NCI-H2081 (cell line): ENCODE measurements at places on chromosomes 4 and X.
A peak's percentile ranks its signal among the peaks of the same experiment; 100 is the strongest.

- DNase-seq = no peak
Measured at GRCh38 chrX:40267334-40268187, 169.8 kb upstream of the BCOR start.

- DNase-seq = no peak
Measured at GRCh38 chr4:63708661-63709060, 700.6 kb downstream of the TECRL start.

DNA sequence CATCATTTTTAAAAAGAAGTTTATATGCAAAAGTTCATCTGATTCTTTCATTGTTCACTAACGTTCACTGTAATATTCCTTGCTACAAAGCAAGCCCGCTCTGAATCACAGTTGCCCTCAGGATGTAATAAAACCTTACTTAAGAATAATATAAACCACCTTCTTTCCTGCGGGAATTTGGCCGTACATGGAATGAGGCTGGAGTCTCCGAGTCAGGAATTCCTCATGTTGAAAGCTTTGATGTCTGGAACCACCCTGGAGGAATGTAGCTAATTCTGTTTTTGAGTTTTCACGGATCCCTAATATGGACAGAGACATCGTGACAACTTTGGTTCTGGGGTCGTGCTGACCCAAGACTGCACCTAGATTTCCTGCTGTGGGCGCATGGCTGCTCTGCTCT, 58.5 kb downstream of the CRLF2 start:
- DNase-seq = no peak

- no peak for DNase-seq
Measured at GRCh38 chrX:45784590-45784989, 583.9 kb upstream of the DIPK2B start.

- no peak for DNase-seq
Measured at GRCh38 chr4:146245246-146245645, 30.9 kb downstream of the REELD1 start.

- DNase-seq = peak; percentile 35
Measured at GRCh38 chr4:155666344-155667221, at the start of gene GUCY1A1. Gene GUCY1A1, plus strand, starts transcription at chr4:155666848. Its CDS starts 30,020 bp downstream, at chr4:155696868.

- DNase-seq = no peak
Measured at GRCh38 chr4:10079256-10079655, 37.3 kb downstream of the WDR1 start.

- DNase-seq = no peak
Measured at GRCh38 chr4:3345384-3345783, 52.6 kb downstream of the RGS12 start.

DNA sequence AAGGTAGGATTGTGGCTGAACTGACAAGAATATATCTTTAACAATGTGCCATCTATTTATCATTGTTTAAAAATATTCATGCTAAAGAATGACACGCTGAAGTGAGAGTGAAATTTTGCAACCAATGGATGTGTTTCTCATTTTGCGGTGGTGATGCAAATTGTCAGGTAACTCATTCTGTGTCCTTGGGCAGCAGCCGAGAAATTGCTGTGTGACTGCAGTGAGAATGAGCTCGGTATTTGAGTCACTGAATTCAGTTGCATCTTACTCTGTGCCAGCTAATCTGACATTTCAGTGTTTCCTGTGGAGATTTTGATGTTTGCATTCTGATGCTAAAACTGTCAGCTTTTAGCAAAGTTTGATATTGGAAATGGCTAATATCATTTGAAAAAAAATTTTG, 28.1 kb downstream of the MCUB start:
- DNase-seq = no peak

GRCh38 chr4:1347410-1347864, 429 bp downstream of the UVSSA start:
- peak; percentile 54 for DNase-seq

GRCh38 chrX:139691843-139692505, 16.0 kb downstream of the MCF2 start:
- DNase-seq = no peak

DNA sequence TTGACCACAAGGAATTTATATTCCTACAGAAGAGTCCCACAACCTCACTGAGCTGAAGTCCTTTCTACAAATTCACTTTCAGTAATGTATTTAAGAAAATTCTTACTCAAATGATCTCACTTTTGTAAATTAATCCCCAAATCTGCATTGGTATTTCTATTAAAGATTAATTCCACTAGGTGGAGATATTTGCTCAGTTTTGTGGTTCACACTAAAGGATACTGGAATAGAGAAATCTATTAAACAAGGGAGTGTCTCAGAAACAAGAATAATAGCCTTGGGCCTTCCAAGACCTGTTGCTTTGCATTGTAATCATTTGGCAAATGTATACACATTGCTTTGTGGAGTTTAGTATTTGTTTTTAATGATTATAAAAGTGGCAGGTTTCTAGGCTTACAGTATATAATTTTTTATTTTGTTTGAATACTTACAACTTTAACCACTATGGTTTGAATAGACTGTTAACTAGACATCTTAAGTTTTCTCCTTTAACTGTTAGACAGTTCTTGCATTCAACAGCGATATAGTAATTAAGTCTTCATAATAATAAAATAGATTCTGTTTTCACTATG, 25.9 kb downstream of the CFAP299 start:
- DNase-seq = no peak

GRCh38 chrX:87337267-87337666, 180.3 kb upstream of the KLHL4 start:
- no peak for DNase-seq

DNA sequence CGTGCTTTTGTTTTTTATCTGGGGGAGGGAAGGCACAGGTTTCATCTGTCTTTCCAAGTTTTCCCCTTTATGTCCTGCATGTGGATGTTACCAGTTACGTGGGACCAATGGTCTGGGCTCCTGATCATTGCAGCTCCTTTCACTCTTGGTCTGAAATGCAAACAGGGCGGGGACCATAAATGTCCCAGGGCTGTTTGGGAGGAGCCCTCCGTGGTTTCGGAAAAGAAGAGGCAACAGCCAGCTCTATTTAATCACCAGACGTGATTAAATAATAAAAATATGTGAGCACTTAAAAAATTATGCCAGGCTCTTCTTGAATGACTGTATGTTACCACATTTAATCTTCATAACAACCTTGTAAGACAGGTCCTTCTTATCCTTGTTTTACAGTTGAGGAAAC, 30.8 kb upstream of the C1GALT1C1 start:
- DNase-seq = no peak

- DNase-seq = no peak
Measured at GRCh38 chr4:104524591-104524990, 29.9 kb upstream of the CXXC4 start.

DNA sequence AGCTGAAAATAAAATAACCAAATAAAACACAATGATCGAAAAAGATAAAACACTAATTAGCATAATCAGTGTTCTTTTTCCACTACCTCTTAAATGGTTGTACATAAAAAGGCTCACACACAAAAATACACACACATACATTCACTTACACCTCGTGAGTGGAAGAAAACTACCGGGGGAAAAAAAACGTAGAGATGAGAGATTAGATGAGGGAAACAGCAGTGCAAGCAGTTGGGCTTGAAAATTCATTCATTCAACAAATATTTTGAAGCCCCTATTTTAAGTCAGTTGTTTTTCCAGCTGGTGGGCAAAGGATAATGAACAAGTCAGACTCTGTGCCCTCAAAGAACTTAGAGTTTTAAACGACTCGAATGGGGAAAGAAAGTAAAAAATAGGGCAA, 1.0 kb downstream of the TBCK start:
- no peak for DNase-seq

- DNase-seq = no peak
Measured at GRCh38 chr4:152081024-152081423, 320.2 kb upstream of the GATB start.

GRCh38 chrX:9072281-9072680, 38.4 kb upstream of the FAM9B start:
- DNase-seq = no peak

DNA sequence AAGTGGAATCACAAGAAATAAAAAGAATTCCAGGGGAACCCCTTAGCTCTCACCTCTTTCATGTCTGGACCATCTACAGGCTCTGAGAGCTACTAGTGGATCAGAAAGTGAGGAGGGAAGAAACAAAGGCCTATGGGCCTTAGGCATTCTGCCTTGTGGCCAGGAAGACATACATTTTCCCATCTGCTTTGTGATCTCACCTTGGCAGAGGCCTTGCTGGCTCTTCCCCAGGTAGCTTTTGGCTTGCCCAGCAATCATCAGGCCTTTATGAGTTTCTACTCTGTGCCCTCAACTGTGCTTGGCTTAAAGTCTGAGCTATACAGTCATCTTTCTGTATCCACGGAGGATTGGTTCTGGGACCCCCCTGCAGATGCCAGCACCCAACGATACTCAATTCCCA, 28.3 kb upstream of the CD99L2 start:
- DNase-seq = no peak

DNA sequence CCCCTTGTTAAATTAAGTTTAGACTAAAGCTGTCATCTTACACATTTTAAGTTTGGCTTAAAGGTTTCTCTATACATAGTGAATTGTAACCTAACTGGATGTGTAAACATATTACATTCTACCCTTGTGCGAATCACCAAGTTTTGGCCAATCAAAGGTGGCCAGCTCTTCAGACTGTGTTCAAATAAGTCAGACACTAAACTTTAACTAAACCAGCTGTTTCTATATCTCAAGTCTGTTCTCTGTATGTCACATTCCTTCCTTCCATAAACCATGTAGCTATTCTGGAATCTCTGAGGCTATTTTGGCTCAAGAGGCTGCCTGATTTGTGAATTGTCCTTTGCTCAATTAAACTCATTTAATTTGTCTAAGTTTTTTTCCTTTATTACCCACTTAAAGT, 6.7 kb downstream of the SULT1B1 start:
- no peak for DNase-seq

- DNase-seq = no peak
Measured at GRCh38 chr4:173424899-173425805, 26.2 kb upstream of the SCRG1 start.

GRCh38 chr4:78669453-78669852, 106.7 kb upstream of the BMP2K start:
- DNase-seq = no peak

DNA sequence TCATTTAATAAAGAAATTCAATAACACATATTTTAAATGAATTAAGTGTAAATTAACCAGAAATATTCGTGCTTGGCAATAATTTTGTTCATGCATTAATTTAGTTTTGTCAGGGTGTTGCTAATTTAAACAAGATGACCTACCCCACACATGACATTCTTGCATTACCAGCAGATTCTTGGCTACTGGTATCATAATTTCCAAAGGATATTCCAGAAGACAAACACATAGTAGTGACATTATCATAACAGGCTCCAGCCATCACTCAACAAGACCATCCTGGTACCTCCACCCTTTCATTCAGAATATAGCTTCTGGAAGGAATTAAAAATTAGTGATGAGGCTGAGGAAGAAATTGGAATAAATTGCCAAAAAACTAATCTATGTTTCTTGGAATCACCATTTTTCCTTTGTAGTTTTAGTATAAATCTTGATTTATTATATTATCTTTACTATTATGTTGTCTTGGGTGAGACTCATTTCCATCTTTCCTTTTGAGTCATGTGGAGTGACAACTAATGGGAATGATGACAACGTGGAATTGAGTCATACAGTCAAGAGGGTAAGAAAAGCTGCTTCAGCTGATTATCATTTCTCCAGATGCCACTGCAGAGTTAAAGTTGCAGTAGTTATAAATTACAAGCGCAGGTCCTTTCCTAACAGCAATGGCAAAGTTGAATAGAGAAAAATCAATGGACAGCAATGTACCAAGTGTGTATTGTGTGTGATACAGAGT, 30.9 kb upstream of the HHIP start:
- no peak for DNase-seq

GRCh38 chr4:155629183-155629825, 37.3 kb upstream of the GUCY1A1 start:
- no peak for DNase-seq

DNA sequence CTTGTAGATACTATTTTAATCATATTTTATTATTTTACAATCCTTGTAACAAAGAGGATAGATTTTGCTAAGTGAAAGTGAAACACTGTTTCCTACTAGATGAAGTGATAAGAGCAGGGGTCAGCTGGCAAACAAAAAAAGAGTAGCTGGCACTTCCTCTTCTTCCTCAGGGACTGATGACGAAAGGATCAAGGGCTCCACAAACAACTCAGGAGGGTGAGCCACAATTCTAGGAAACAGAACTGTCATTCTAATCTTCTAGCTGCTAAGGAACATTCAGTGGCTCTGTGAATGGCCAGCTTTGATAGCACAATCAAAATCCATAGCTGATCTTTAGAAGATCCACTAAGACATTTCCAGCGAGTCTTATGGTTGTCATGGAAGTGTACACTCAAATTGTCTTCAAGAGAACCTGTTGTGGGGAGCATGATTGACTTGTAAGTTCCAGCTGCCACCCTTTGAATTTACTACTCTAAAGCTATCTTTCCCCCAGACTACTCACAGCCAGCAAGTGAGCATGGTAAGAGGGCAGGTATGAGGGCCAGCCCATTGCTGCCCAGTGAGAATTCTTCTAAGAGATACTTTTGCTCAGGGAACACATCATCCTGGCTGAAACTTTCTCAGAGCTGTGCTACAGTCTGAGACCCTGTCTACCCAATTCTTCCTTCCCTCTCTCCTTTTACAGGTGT, 275.7 kb upstream of the RASGEF1B start:
- no peak for DNase-seq

DNA sequence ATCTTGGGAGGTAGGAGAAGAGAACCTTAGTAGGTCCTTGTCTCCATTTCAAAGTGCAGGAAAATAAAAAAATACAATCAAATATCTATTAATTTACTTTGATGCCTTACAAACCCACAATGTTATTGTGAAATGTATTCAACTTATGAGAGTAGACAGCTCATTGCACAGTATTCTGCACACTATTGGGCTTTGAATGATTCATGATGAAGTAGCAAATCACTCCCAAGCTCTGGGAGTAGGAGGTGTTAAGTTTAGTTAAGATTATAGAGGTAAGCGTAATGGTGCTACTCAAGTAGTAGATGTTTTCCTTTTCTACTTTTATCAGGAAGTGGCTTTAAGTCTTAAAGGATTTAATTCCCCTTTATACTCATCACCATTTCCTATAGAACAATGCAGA, 32.8 kb upstream of the TMPRSS11A start:
- DNase-seq = no peak
